ENCODE measurements at places on chromosomes 7 and 10.
A peak's percentile ranks its signal among the peaks of the same experiment; 100 is the strongest.

DNA sequence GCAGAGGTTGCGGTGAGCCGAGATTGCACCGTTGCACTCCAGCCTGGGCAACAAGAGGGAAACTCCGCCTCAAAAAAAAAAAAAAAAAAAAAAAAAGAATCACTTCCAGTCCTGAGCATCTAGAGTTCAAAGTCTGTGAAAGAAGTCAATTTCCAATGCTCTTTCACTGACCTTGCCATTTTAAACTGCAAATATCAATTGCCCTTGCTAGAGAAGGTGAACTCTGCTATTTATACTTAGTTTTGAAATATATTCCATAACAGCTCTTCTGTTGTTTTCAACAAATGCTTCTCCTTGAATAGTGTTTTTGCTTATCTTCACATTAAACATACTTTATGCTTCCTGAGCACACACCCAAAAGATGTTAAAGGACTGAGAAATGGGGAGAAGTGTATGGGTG is 331.3 kb downstream of the PHTF2 start:
- no peak for DNase-seq

- no peak for DNase-seq
These were observed 133.3 kb upstream of the SAMD8 start for GRCh38 chr10:74977913-74978847.

- DNase-seq = no peak
These were observed 414.0 kb upstream of the MKI67 start for GRCh38 chr10:128540128-128540762.

DNA sequence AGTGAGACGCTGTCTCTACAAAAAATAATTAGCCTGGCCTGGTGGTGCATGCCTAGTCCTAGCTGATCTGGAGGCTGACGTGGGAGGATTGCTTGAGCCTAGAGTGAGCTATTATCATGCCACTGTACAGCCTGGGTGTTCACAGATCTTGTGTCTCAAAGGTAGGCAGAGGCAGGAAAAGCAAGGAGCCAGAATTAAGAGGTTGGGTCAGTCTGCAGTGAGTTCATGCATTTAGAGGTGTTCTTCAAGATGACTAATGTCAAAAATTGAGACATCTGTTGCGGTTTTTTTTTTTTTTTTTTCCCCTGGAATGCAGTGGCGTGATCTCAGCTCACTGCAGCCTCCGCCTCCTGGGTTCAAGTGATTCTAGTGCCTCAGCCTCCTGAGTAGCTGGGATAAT is 5.4 kb downstream of the PPIA start:
- no peak for DNase-seq

DNA sequence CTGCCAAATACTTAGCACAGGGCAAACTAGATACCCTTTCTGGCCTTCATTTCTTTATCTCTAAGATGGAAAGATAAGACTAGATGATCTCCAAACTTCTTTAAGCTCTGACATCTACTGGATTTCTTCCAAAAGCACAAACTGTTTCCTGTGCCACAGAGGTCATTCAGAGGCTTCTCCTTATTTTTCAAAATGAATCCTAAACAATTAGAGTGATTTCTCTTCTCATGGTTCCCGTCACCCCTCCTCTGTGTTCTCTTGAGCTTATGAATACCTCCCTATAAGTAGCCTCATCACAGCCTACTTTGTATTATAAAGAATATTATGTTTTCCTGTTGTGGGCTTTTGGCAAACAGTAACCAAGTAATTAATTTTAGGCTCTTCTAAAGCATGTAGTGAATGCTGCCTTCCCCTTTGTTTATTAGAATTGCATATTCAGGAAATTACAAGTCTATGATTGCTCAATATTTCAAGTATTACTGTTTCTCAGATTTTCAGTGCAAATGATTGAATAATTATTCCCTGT is 179.5 kb downstream of the REEP3 start:
- no peak for DNase-seq

- no peak for DNase-seq
These were observed 537 bp downstream of the SH3PXD2A start for GRCh38 chr10:103854686-103855391.

DNA sequence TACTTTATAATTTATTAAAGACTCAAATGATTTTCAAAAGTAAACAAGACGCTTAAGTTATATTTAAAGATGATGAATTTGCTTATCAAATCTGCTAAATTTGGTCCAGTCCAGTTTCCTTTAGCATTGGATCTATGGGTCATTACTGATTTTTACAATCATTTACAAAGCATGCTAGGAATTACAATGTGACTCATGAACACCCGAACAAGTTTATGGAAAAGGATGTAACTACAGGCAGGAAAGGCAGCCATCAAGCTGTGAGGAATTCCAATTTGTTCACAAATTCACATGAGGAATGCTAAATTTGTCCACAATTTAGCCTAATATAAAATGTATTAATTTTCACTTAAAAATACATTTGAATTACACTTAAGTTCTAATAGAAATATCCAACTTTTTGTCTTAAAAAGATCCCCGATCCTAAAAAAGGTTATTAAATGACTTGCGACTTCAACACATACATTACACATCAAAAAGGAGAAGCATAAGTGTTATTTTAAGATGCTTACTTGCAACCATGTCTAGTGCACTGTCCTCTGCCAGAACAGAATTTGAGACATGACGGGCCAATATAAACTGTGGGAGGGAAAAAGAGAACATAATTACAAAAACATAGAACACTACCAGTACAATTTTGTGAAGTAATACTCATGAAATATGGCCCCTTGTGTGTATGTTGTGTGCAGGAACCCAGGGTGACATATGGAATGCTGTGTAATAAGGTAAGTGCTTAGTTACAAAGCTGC is 194.2 kb upstream of the SLC26A5 start:
- peak; percentile 72 for DNase-seq

DNA sequence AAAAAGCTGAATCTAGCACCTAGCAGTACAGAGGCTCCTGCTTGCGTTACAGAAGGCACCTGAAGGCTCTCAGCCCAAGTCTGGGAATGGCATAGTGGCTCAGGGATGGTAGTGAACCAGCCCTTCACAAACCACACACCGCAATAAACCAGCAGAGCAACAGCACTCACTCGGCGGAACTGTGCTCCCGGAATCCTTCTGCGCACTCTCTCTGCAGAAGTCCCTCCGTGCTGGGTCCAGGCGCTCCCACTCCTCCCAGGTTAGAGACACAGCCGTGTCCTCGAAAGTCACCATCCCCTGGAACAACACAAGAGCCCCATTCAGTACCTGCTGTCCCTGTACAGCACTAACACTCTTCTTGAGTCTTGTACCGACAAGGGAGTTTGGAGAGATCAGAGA is 1.5 kb downstream of the ZNF394 start:
- DNase-seq = no peak

GRCh38 chr7:2233926-2234325 is 1.2 kb upstream of the MAD1L1 start:
- DNase-seq = no peak

GRCh38 chr7:97422046-97422445 is 304.5 kb downstream of the SDHAF3 start:
- DNase-seq = no peak

- DNase-seq = peak; percentile 30
These were observed 991 bp downstream of the SEMA4G start for GRCh38 chr10:100970076-100970913.

GRCh38 chr7:36673703-36674102 is 50.6 kb downstream of the AOAH start:
- no peak for DNase-seq

- no peak for DNase-seq
These were observed 26.0 kb downstream of the HSPA12A start for GRCh38 chr10:116716381-116716780.

- no peak for DNase-seq
These were observed 33.4 kb downstream of the CPXM2 start for GRCh38 chr10:123858077-123858681.

GRCh38 chr7:85620936-85621685 is 434.3 kb upstream of the SEMA3D start:
- DNase-seq = no peak

DNA sequence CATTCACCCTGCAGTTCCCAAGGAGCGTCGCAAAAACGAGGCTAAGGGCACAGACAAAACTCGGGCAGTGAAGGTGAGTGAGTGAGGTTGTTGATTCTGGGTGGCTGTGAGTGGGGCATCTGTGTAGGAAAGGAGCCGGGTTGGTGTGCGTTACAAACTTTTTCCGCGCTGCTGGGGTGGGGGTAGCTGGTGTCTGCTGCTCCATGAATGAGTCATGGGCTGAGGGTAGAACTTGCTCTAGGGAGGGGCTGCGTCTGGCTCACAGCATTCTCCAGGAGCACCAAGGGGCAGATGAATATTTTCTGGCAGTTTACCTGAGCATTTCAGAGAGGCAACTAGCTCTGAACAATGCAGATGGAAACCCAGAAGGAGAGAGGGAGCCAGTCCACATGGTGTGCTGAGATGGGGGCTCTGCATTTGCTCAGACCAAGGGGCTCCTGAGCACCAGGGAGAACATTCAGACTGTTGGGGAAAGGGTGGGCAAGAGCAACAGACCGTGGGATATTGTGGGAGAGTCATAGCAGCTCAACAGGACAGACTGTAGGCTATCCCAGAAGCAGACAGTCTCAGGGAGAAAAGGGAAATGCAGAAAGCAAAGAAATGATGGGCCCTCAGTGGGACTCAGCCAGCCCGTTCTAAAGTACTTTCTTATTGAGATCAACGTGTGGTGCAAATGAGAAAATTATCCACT is 18.8 kb downstream of the NOBOX start:
- peak; percentile 91 for DNase-seq

GRCh38 chr7:2523461-2523936 is 3.9 kb downstream of the LFNG start:
- peak; percentile 28 for DNase-seq

- DNase-seq = no peak
These were observed 30.5 kb downstream of the OGDH start for GRCh38 chr7:44636926-44637325.

- no peak for DNase-seq
These were observed 506 bp downstream of the MCM10 start for GRCh38 chr10:13161857-13162271.

DNA sequence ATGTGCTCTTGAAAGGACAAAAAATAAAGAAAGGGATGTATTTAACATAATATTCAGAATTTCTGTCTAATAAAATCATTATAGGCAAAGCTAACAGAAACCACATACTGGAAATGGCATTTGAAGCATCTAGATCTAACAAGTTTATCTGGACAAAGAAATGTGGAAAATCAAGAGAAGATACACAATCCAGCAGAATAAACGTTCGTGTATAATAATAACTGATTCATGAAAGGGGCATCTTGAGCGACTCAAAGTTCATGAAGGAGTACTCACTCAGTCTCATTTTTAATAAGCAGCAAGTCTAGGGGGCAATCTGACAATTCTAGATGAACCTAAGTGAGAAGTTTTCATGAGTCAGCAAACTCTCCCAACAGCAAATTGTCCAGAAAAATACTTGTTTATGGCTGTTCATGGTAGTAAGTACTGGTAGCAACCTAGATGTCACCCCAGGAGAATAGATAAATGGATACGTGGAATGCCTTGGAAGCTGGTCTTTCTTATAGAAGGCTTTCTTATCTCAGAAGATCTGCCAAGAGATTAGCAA is 541.8 kb downstream of the INHBA start:
- no peak for DNase-seq

- no peak for DNase-seq
These were observed 253.1 kb upstream of the RHOBTB1 start for GRCh38 chr10:61197057-61197456.

- DNase-seq = no peak
These were observed 130.1 kb downstream of the RGS10 start for GRCh38 chr10:119412244-119413092.
